ENCODE measurements at places on chromosomes 11 and 22.

DNA sequence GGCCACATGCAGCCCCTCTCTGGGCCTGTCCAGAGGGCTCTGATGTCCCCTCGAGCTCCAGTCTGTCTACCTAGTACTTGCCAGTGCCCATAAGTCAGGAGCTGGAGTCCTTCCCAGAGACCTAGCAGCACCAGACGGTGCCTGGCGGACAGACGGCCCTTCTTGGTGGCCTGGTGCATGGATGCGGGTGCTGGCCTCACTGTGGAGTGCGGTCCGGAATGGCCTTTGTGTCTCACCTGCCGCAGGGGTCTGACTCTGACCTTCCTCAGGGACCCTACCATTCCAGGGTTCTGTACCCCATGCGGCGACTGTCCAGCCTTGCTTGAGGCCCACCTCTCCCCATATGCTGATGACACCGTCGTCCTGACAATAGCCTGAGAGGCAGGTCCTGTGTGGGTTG lies 29.4 kb upstream of the SMIM38 start:
- DNase-seq: no peak

DNA sequence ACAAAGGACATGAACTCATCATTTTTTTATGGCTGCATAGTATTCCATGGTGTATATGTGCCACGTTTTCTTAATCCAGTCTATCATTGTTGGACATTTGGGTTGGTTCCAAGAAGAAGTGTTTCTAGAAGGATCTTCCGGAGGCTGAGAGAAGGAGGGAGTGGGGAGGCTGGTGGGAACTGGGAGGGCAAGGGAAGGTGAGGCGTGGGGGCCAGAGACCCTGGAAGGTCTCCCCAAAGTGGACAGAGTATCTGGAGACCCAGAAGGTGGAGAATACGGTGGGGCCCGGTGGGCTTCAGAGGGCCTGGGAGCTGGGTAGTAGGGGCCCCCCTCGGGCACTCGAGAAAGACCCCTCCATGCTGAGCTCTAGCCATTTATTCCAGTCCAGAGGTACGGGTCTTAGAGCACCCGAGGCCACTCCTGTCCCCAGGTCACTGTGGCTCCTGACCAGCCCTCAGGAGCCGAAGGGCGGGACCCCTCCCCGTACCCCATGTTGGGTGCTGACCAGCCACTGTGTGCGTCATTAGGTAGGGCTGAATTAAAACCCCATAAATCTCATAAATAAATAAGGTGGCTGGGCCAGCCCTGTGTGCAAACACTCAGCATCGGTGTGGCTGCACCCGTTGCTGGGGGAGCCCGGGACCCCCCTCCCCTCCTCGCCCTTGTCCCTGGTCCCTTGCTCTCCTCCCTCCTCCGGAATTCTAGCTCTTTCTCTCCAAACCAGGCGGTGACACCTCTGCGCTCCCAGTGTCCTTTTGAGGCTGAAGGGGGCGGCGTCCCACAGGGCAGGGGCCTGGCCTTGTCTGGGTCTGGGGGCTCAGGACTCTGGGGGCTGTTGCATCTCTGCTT lies 38.8 kb upstream of the MUC5AC start:
- DNase-seq: no peak

- no peak for DNase-seq
Measured at GRCh38 chr22:22111267-22111751, 128.7 kb upstream of the TOP3B start.

DNA sequence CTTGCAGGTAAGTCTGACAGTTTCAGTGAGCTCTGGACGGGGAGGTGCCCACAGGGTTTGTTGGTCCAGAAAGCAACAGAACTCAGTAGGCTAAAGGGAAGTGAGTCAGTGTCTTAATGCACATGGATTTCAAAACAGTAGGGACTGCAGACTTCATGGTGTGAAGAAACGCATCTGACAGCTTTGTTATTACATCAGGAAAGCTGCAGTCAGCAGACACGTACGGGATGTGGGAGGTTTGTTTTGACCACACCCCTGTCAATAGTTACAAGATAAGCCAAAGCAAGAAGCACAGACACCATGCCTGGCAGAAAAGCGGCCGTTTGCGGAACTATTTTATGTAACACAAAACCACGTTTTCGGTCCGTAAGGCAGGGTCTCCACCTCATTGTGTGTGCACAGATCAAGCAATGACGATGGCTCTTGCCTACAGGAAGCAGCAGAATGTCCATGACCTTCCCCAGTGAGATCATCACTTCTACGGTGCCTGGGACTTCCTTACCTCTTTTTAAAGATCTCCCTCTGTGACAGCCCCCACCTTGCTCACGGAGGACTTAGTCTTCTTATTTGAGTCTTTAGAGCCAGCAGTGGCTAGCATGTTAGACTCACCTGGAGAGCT lies 58.2 kb upstream of the FTH1 start:
- DNase-seq: peak; percentile 95

GRCh38 chr11:85494396-85494795 lies 132.7 kb downstream of the DLG2 start:
- DNase-seq: no peak

DNA sequence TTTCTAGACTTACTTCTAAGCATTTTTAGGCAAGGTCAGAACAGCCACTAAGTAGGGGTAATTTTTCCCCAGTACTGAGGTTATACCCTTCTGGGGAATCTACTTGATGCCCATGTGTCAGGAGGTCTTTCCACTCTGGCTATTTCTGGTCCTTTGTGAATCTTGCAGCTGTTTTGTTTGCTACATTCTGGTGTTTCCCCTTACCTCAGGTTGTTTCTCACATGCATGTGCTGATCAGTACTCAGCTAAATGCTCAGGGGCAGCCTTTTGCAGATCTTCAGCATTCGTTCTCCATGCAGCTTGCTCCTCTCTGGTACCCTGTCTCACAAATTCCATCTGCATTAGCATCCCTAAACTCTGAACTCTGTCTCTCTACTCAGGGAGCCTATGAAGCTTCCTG lies 303.6 kb downstream of the SOX6 start:
- DNase-seq: no peak
